Hepatic stellate cell (primary cell): ENCODE measurements at places on chromosomes 3 and 15.

DNA sequence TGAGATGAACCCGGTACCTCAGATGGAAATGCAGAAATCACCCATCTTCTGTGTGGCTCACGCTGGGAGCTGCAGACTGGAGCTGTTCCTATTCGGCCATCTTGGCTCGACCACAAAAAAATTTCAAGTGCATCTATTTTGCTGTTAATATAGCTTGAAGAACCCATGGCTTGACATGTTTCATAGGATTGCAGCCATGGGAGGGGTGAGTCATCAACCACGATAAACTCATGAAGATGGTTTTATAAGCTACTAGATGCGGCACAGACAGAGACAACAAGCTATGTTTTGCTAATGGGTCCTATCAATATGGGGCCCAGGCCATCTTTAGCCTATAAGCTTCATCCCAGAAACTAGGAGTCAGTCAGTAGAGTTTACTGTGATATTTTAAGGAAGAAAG, 100.4 kb upstream of the PHLDB2 start:
- no peak for DNase-seq

DNA sequence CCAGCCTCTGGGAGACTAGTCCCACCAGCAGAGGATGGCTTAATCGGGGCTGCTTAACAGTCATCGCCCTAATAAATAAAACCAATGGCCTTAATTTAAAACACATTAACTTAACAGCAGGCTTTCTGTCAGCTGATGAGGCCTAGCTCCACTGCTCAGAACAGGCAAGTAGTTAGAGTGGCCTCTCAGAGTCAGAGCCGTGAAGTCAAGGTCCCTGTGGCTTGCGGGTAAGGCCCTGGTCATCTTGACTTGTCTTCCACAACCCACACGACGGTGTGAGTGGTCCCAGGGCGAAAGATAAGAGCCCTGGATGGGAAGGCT, 11.8 kb downstream of the XXYLT1 start:
- no peak for DNase-seq

- no peak for DNase-seq
Observed at GRCh38 chr3:152304160-152304559, 35.4 kb downstream of the MBNL1 start.

- no peak for DNase-seq
Observed at GRCh38 chr3:118101891-118102290, 932.8 kb downstream of the IGSF11 start.
